CD8-positive, alpha-beta memory T cell (primary cell): ENCODE measurements at places on chromosomes 2 and 18.

GRCh38 chr2:24919037-24919505 is 966 bp downstream of the ADCY3 start:
- peak; percentile 61 for DNase-seq

- DNase-seq = no peak
Measured at GRCh38 chr2:136183097-136183496, 65.1 kb upstream of the CXCR4 start.

GRCh38 chr2:160482673-160483072 is 10.9 kb downstream of the RBMS1 start:
- DNase-seq = peak; percentile 15

DNA sequence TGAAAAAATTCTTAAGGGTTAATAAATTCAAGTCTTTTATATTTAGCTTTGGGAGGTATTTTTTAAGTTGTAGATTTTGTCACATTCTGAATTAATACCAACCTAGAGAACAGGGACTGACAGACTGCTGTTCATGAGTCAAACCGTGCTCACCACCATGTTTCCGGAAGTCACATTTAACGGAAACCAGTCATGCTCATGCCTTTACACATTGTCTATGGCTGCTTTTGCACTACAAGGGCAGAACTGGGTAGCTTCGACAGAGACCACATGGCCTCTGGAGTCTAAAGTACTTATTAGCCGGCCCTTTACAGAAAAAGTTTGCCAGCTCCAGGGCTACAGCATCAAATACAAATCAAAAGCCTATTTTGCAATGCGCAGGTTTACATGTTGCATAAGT is 33.3 kb downstream of the LONRF2 start:
- no peak for DNase-seq

DNA sequence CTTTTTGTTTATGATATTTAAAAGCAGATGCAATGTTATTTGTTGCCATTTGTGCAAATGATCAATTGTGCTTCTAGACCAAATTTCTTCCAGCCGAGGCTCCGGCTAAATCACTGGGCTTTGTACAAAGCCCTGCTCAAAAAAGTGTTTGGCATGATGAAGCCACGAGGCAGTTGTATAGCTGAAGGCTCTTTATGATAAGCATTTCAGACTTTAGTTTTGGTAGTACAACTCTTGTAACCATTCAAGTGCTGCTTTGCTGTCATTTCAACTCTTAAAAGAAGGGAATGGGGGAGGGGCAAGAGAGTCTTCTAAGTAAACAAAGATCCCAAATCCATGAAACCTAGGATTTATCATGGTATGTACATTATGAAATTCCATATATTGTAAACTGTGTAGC is 3.3 kb upstream of the ZNF532 start:
- no peak for DNase-seq

DNA sequence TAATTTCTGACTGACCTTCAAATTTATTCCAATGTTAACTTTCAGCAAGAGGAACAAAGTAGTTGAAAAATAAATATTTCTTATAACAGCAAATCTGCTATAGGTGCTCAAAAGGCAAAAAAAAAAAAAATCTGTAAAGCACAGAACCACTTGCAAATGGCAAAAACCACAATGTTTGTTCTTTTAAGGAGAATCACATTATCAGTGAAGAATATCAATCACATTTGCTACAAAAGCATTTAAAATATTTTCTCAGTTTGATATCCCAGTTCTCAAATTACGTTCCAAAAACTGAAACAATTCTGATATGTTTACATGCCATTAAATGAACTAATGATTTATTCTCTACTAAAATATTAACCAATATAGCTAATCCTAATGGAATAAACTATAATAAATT is 163.3 kb downstream of the METTL4 start:
- DNase-seq = no peak

DNA sequence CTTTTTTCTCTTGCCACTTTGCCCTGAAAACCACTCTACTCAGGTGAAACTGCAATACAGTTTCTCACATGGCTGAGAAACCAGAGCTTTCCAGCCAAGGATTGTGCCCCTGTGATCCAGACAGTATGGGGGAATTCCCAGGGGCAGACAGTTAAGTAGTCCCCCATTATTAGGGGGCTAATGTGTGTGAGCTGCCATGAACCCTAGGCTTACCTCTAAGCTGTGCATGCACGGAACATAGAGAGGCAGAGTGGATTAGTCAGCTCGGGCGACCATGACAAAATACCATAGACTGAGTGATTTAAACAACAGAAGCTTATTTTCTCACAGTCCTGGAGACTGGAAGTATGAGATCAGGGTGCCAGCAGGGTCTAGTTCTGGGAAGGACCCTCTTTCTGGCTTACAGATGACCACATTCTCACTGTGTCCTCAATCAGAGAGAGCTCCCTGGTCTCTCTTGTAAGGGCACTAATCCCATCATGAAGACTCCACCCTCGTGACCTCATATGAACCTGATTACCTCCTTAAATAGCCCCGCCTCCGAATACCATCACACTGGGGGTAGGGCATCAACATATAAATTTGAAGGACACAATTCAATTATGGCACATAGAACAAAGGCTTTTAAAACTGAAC is 215.1 kb downstream of the EIPR1 start:
- no peak for DNase-seq

DNA sequence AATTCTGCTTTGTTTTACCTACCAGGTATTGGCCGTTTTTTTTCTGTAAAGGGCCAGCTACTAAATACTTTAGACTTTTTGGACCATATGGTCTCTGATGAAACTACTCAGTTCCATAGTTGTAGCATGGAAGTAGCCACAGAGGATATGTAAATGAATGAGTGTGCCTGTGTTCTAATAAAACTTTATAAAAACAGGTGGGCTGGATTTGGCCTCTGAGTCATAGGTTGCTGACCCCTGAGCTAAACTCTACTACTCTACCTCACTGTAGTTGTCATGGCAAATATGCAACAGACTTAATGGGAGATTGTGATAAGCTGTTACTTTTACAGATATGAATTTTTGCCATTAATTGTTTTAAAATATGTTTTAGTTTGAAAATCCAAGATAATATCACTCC is 19.7 kb downstream of the CLIP4 start:
- DNase-seq = no peak

DNA sequence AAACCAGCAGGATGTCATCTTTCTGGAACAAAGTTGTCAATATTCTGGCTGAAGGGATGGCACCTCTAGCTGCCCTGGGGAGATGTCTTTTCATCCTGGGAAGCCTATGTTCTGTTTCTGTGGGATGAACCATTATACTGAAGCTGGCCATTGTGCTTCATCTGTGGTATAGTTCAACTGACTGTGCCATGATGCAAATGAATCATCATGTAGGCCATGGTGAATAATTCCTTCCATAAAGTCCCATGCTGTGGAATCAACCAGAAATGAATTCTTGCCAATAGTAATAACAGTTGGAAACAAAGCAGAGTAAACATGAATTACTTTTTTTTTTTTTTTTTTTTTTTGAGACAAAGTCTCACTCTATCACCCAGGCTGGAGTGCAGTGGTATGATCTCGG is 64.1 kb upstream of the CNGA3 start:
- DNase-seq = no peak

DNA sequence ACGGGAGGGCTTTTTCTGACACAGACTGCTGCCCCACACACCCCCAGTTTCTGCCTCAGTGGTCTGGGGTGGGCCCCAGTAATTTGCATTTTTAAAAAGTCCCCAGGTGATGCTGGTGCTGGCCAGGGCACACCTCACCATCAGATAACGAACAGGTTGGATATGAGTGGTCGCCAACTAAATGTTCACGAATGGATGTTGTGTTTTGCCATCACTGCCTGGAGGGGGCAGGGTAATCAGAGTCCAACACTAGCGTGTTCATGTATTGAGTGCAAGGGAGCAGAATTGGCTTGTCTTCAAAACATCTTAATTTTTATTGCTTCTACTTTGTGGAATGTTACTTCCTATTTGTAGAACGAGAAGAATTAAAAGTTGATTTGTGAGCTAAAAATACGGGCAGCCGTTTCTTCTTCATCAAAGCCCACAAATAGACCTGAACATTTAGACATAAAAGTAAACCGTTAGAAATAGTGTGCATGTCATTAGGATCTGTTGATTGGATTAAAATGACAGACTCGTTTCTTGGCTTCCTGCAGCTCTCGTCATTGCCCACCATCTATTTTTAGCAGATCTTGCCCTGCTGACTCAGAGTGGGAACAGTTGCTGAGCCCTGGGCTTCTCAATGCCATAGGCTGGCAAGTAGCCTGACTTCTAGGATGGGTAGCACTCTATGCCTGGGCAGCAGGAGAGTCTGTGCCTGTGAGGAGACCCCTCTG is 45.2 kb downstream of the NCK2 start:
- peak; percentile 84 for DNase-seq

- no peak for DNase-seq
Measured at GRCh38 chr18:66795051-66795450, 191.2 kb upstream of the CDH19 start.

GRCh38 chr2:58122540-58122939 is 75.9 kb downstream of the VRK2 start:
- DNase-seq = no peak

- DNase-seq = no peak
Measured at GRCh38 chr2:238369591-238370040, 49.3 kb downstream of the TRAF3IP1 start.

DNA sequence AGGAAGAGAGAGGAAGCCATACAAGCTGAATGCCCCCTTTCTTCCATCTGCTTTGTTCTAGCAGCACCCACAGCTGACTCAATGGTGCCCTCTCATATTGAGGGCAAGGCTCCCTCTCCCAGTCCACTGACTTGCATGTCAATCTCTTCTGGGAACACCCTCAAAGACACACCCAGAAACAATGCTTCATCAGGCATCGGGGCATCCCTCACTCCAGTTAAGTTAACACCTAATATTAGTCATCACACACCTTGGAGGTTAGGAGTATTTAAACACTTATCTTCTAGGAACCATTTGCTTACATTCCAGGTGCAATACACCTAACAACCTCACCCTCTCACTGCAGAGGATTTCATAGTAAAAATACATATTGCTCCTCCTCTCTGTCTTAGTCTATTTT is 993.5 kb upstream of the DDX18 start:
- DNase-seq = no peak

- no peak for DNase-seq
Measured at GRCh38 chr2:61450144-61450543, 20.7 kb downstream of the USP34 start.

- DNase-seq = peak; percentile 1
Measured at GRCh38 chr2:104447831-104448434, 406.0 kb upstream of the POU3F3 start.

DNA sequence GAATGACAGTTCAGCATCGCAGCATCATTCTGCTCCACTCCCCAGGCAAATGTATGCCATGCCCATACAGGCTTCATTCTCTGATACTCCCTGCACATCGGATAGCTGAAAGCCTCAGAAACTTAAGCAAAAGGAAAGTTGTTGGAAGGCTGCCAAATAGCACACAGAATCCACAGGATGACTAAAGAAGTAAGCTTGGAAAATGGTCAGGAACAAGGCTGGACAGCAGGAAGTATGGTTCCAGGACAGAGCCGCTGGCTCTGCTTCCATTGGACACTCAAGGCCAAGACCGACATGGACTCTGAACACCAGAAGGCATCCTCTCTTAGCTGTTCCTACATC is 256.5 kb downstream of the CDH20 start:
- no peak for DNase-seq

DNA sequence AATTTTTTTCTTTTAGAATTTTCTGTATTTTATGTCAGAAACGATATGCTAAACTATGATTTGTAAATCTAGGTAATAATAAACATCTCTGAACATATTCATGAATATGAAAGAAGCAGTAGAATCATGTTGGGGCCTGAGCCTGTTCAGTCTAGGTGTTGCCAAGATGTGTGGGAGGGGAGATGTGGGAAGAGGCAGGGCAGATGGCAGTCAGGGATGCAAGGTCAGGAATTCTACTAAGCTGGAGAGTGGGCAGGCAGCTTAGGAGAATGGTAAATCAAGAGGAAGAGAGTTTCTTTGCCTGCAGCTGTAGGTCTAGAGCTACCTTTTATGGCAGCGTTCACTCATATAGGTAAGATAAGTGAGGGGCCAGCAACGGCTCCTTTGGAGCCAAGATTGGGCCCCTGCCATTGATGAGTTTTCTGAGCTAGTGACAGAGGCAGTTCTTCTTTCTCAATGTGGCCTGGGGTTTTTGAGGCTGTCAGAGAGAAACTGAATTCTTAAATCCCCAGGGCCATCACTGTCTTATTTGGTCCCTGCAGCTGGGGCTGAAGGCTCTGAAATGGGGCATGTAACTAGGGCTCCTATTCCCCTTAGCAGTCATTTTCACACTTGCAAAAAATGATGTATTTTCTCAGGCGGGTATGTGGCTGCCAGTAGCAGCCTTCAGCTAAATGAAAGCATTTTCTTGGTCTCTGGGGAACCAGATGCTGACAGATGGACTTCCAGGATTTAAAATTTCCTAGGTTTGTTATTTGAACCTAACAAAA is 232.8 kb downstream of the PIK3C3 start:
- no peak for DNase-seq

GRCh38 chr2:75079575-75079974 is 119.7 kb downstream of the TACR1 start:
- DNase-seq = no peak

- no peak for DNase-seq
Measured at GRCh38 chr2:33230842-33231241, 245.6 kb upstream of the RASGRP3 start.
